Muscle of back (tissue), 13 donors: ENCODE measurements at places on chromosomes 7 and 10.

GRCh38 chr7:6640246-6640721 is 3.2 kb downstream of the ZNF316 start:
- DNase-seq: no peak

- DNase-seq: no peak
Measured at GRCh38 chr10:12617191-12618175, 268.1 kb downstream of the CAMK1D start.

- no peak for DNase-seq
Measured at GRCh38 chr10:73768881-73769280, 13.0 kb upstream of the CHCHD1 start.

DNA sequence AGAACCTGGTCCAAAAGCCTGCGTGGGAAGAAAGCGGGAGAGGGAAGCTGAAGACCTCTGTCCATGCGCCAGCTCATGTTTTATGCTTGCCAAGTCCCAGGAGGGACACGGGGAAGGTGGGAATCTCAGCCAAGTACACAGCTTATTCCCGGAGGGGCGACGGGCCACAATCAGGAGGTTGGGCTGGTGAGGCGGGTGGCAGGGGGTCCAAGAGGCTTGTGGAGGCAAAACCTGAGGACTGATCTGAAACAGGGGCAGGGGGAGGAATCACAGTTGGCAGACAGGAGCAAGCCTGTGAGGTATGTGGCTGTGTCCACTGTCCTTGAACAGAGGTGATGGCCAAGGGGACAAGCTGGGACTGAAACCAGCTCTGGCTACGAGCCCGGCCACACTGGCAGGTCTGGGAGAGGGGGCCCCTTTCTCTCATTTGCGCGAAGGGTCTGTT is 38.0 kb upstream of the LEP start:
- DNase-seq: no peak

- no peak for DNase-seq
Measured at GRCh38 chr7:74272305-74273038, 16.7 kb upstream of the CLIP2 start.

DNA sequence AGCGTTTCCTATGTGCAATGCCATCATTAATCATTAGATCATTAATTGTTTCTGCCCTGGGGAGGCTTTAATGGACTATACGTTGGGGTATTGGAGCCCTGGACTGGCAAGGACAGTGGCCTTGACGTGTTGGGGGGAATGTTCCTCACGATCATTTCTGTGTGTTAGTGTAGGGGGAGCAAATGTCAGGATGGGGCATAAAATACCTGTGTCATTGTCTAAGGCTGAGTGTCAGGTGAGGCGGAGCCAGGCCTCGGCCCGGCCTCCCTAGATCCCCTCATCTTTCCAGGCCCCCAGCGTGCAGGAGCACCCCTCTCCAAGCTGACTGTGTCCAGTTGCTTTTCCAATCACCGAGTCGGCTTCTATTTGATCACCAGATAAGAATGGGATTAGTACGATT is 346.4 kb upstream of the SHH start:
- DNase-seq: no peak

GRCh38 chr10:113239566-113240350 is 289.7 kb downstream of the TCF7L2 start:
- DNase-seq: no peak

GRCh38 chr7:103686763-103687162 is 240.8 kb upstream of the SLC26A5 start:
- no peak for DNase-seq

DNA sequence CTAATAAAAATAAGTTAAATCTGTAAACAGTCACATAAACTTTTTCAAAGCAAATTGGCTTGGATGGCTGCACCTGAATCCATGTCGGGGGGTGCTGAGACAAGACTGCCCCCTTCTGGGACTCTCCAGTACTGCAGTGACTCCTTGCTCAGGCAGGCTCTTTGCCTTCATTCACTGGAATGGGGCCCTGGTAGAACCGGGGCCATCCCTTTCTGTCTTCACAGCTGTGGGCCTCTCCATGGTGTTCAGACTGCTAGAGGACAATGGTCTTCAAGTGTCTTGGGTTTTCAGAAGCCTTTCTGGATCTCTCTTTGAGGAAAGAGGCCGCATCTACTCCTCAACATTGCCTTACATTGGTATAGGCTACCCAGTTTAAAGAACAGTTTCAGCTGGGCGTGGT is 16.1 kb upstream of the IMPDH1 start:
- no peak for DNase-seq

DNA sequence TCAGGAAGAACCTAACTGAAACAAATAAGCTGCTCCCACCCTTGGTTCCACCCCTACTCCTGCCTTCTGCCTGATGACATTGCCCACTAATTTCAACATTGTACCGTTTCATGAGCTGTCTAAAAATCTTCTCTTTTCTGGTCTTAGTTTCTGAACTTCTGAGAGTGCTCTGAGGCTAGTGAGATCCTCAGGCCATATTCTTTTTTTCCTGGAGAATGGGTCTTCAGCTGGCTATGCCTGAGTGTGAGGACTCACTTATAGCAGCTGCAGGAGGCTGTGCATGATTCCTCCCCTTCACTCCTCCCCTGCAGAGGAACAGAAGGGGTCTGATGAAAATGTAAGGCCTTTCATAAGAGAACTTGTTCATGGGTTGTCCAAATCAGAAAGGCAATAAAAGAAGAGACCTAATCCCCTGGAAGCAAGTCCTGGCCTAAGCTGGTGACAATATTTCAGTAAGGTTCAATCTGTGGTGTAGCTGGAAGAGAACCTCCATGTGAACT is 11.1 kb downstream of the HOXA4 start:
- no peak for DNase-seq

GRCh38 chr10:89702121-89702480 is 711 bp downstream of the KIF20B start:
- peak; percentile 17 for DNase-seq

GRCh38 chr7:121714559-121715303 is 158.2 kb upstream of the PTPRZ1 start:
- no peak for DNase-seq

DNA sequence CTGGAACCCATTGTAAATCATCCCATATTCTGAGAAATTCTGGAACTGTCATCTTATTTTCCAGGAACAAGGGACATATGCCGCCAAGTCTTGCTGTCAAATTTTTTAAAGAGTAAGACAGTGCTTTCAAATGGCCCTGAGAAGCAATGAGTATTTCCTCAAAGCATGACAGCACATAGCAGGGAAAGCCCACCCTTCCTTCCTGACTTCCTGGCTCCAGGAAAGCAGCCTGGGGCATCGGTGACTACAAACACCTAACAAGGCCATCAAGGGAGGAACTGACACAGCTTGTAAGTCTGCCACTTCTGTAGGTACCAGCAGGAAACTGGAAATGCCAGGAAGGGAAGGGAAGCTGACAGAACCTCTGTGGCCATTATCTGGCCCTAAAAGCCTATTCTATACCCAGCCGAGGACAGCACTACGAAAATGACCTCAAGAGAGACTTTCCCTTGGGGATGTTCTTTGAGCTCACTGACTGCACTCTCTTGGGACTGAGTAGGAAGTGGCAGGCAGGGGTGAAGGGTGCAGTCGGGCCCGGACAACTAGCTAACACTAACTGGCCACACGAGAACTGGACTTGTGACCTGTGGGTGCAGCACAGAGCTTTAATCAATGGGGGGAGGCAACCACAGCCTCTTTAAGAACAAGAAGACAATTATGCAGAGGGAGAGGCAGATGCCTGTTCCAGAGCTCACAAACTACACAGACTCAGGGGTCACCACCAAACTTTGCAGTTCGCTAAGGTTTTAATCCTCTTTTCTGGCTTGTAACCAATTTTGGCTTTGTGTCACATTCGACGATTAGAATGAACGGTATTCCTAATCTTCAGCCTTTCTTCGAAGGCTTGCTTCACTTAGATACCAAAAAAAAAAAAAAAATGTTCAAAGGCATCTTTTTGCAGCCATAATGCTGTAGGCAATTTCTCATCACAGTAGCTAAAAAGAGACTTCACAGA is 52.0 kb downstream of the GRB10 start:
- DNase-seq: no peak

GRCh38 chr7:39464350-39465054 is 101.7 kb upstream of the YAE1 start:
- no peak for DNase-seq

GRCh38 chr10:102460836-102461186 is 9.5 kb upstream of the C10orf95 start:
- no peak for DNase-seq

DNA sequence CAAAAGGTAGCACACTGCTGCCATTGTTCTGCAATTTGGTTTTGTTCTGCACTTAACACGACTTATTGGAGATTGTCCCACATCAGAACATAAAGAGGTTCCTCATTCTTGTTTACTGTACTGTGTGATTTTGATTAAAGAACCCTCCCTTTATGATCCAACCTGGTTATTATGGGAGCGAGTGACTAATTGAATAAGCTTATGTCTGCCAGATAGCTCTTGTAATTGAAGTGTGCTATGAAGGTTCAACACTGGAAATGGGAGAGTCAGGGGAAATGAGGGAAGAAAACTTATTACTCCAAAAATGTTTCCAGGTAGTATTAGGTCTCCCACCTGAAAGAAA is 33.9 kb downstream of the CASP7 start:
- DNase-seq: no peak

DNA sequence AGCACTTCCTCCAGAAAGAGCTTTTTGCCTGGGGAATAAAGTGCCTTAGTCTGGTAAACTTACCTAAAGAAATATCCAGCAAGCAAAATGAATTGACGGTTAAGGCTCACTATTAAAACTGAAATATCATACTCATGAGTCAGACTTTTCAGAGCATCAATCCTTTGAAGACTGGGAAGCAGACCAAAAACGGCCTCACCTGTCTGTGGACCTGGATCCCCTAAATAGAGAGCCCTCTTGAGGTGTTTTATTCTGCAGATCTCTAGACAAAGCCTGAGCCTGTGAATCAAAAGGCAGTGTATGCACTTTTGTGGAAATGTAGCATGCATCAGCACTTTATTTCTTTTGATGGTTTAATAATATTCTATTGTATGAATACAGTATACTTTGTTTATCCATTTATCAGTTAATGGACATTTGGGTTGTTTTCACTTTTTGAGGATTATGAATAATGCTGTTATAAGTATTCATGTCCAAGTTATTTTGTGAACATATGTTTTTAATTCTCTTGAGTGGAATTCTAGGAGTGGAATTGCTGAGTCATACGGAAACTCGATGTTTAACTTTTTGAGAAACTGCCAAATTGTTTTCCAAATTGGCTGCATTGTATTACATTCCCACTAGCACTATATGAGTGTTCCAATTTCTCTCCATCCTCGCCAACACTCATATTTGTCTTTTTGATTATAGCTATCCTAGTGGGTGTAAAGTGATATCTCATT is 449.0 kb upstream of the IGFBP3 start:
- peak; percentile 92 for DNase-seq

- no peak for DNase-seq
Measured at GRCh38 chr7:1727812-1728570, 57.9 kb downstream of the ELFN1 start.

- no peak for DNase-seq
Measured at GRCh38 chr10:81502677-81503359, 372.2 kb upstream of the NRG3 start.

DNA sequence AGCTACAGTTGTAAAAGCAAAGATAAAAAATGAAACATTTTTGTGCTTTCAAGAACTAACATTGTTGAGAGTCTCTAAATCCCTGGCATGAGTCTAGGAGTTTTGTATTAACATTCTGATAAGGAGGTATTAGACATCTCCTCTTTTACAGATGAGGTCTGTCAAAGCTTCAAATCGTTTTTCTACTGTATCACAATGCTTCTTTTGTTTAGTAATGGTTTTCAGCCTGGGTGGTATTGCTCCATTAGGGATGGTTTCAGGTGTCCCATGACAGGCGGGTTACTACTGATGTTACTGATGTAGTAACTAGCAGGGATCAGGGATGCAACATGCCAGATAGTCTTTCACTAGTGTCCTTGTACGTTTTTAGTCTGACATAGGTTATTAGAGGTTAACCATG is 27.4 kb downstream of the STAM start:
- no peak for DNase-seq

- no peak for DNase-seq
Measured at GRCh38 chr10:131846240-131847101, 54.3 kb upstream of the PPP2R2D start.

GRCh38 chr10:62352356-62352970 is 21.7 kb upstream of the ZNF365 start:
- DNase-seq: no peak

DNA sequence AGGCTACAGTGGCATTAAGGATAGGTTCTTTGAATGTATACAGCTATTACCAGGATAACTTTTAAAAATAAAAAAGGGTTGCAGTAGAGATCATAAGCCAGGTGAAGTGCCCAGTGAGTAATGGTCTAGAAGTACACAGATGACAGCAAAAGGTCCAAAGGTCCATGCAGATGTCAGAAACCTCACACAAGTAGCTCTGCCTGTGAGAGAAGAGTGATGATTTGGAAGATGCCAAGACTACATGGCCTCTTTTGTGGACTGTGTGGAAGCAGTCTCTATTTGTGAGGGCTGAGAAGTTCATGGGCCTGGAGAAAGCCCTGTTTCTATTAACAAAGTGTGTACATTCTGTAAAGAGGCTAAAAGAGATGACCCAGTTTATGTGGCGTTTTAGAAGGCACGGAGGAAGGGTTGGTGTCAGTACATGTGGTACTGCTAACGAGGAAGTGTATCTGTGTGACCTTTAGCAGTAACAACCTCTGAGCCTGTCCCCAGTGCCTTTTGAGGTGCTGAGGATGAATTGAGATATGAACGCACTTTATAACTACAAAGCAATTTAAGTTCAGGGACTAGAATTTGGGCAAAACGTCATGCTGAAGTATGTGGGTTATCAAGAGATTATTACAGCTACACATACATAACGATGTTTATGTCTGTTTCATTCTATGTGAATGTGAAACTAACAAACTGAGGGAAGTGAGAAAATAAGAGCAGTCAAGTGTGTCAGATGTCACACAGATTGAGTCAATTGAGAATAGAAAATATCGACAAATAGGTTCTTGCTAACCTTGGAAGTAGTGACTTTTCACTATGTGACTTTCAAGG is 7.6 kb downstream of the CYCS start:
- no peak for DNase-seq

- DNase-seq: no peak
Measured at GRCh38 chr7:131605280-131605878, 49.0 kb upstream of the PODXL start.

GRCh38 chr10:105159268-105159667 is 518.2 kb downstream of the SORCS3 start:
- no peak for DNase-seq

DNA sequence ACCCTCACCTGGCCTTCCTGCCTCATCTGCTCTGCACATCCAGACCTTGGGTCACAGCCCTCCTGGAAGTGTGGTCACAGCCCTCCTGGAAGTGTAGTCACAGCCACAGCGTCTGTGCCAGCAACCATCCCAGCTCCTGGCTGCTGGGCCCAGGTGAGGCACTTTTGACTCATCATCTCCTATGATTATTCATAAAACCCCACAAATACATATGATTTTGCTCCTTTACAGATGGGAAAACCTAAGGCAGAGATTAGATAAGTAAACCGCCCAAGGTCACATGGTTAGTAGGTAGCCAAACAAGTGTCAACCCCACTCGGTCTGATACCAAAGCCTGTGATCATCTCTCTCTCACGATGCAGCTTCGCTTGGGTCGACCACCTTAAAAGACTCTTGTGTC is 94.3 kb downstream of the PRLHR start:
- no peak for DNase-seq
